LHCN-M2 (cell line): ENCODE measurements at places on chromosomes 5 and 9.

- peak; percentile 26 for DNase-seq
Measured at GRCh38 chr5:116271446-116272025, 186.7 kb downstream of the COMMD10 start.

- no peak for DNase-seq
Measured at GRCh38 chr9:133639613-133640012, 3.5 kb downstream of the DBH start.

DNA sequence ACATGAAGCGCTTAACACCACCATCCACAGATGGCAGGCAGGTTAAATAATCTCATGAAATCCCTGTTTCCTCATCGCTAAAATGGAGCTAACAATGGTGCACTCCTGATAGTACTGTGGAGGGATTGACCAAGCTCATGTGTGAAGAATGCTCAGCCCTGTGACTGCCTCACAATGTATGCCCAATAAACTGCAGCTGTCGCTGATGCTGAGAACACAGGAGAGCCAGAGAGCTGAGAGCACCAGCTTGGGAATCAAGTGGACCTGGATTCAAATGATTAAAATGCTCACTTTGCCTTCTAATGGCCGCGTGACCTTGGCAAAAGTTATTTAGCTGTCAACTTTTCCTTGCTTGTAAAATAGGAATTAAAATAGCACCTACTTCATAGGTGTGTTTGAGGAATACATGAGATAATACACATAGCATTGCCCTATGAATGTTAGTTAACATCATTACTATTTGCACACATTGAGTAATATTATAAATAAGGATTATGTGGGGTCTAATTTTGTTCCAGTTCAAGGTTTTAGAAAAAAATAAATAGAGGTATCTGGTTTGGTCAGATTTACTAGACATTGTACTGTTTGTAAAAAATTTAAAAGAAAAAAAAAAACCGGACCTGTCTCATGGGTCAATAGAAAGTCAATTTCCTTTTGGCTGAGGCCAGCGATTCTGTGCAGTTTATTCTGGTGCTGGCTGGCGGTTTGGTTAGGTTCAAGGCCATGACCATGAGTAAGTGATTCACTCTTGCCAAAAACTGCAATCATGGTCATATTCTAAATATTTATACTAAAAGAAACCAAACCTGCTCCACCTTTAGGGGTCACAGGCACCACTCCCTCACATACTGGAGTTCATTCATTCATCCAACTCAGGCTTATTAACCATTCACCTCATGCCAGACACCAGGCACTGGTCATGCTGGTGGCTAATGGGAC, 101.3 kb downstream of the SH3TC2 start:
- peak; percentile 68 for DNase-seq

DNA sequence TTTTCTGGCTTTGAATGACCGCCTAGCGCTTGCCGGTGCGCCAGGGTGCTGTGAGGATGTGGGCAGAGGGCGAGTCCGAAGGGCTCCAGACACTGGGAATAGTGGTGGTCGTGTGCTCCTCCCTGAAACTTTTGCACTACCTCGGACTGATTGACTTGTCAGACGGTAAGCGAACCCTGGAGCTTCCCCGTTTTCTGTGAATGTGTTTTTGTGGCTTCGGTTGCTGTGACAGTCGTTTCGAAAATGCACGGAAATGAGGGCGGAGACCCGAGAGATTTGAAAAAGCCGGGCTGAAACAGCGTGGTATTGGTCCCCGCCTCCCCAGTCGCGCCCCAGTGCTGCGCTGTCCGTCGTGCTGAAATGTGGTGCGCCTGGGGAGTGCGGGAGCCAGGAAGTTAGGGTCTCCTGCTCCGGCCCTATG, 102.5 kb upstream of the GABRP start:
- DNase-seq, result no peak

GRCh38 chr9:89592213-89592815, 12.5 kb upstream of the GADD45G start:
- DNase-seq, result no peak

DNA sequence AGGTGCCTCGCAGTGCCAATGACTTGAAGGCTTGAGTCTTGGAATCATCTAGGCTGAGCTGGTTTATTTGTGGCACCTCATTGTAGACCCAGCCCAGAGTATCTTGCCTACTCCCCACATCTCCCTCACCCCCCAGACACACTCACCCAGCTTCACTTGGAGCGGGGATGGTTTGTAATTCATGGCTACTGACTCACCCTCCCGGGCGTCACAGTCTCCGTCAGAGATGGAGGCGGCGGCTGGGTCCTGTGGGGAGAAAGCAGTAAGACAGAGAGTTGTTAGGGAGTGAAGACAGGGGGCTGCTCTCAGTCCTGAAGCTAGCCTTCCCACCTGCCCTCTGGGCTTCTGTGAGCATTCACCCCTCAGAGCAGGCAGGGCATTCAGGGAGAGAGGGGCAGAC, 29.0 kb upstream of the MYORG start:
- DNase-seq, result peak; percentile 6

- DNase-seq, result no peak
Measured at GRCh38 chr5:129306725-129307124, 153.4 kb upstream of the ADAMTS19 start.

DNA sequence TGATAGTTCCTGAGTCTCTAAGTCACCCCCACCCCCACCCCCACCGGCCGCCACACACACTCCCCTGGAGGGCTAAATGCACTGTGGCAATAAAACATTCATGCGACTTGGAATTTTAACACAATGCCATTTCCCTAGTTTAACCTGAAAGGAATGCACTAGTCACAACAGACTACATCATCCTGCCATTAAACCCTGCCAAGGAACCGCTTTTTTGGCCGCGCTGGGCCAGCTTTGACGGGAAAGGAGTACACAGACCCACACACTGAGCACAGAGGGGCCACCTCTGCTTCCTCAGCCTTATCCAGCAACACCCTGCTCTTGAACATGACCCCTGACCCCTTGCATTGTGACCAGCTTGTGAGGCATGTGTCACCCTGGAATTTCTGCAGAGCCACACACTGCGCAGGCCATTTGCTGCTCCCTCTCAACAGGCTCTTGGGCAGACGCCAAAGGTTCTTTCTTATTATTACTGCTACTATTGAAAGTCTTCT, 165.3 kb downstream of the BNC2 start:
- peak; percentile 97 for DNase-seq

DNA sequence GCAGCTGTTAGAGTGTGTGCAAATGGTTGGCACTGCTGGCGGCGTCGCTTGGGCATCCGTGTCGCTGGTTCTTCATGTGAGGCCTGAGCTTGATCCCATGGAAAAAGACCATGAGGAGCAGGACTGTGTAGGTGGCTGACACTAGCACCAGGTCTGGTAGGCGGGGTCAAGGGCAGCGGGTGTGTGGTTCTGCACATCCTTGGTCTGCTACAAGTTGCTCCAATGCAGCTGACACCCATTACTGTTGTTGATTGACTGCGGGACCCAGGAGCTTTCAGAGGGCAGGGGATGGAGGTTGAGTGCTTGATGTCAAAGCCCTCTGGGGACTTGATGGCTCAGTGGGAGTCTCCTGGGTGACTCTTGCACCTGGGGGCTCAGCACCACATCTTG, 29.0 kb upstream of the PITX1 start:
- no peak for DNase-seq

DNA sequence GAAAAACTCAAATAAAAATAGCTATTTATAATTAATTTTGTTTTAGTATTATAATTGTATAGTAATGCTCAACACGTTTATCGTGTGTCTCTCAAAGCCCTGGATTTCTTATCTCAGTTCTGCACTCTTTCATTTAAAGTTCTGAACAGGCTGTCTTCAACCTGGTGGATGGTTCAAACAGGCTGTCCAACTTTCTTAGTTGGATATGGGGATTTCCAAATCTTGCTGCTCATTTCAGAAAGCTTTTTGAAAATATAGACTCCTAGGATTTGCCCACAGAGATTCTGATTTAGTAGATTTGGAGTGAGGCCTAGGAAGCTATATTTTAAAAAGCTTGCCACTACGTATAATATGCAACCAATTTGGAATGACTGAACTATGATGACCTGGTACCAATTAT, 120.3 kb downstream of the GRIA1 start:
- DNase-seq, result no peak

GRCh38 chr5:101678481-101679193, 617.4 kb downstream of the SLCO4C1 start:
- DNase-seq, result peak; percentile 54

DNA sequence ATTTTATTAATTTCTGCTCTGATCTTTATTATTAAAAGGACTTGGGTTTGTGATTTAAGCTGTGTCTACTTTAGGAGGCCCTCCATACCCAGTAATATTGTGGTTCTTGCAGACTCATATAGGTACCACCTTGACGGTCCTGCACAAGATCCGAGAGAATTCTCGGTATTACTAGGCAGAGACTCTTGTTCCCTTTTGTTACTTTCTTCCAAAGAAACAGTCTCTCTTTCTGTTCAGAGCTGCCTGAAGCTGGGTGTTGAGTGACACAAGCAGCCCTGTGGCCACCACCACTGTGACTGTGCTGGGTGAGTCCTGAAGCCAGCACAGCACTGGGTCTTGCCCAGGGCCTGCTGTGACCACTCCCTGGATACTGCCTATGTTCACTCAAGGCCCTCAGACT, 666.6 kb downstream of the SEMA5A start:
- no peak for DNase-seq

DNA sequence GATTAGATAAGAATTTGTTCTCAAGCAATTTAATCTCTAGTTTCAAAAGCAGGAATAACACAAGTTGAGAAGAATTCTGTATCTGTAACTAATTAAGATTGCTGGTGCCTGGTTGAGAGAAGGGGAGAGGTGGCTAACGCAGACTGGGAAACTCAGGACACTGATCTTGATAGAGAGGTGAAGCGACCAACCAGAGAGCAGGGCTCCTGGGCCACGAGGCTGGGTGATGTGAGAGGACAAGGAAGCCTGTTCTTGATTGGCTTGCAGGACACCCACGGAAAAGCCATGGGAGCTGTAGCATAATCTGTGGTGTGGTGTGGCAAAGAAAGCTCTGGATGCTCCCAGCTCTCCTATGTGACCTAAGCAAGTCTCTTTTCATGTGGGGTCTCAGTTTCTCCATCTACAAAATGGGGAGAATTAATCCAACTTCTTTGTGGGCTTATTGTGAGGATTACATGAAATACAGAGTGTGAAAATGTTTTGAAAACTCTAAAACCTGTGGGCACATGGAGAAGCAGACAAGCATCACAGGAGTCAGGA, 594.1 kb upstream of the BRINP1 start:
- DNase-seq, result peak; percentile 50

DNA sequence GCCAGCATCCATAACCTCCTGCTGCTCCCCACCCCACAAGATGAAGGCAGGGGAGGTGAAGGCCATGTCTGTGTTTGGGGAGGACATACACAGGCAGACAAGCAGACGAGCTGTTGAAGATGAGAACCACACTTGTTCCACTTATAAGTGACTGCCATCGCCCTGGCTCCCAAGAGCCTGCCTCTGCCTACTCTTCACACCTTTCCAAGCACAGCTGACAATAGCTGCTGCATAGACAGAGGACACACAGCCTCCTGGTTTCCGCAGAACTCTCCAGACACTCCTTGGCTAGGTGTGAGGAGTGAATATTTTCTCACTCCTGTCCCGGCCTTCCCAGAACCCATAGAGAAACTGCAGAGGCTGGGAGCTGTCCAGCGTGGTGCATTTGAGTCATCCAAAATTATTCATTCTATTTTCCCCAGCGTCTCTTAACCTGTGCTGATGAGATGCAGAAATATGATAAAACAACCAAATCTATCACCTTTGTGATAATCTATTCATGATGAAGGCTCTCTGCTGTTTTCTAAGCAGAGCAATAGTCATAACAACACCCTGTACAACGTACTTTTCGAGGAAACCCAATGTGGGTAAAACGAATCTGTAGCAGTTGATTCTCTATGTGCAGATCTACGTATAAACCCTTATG, 24.7 kb downstream of the KLF9 start:
- DNase-seq, result peak; percentile 49

GRCh38 chr9:116322521-116322920, 168.9 kb downstream of the PAPPA start:
- DNase-seq, result no peak

DNA sequence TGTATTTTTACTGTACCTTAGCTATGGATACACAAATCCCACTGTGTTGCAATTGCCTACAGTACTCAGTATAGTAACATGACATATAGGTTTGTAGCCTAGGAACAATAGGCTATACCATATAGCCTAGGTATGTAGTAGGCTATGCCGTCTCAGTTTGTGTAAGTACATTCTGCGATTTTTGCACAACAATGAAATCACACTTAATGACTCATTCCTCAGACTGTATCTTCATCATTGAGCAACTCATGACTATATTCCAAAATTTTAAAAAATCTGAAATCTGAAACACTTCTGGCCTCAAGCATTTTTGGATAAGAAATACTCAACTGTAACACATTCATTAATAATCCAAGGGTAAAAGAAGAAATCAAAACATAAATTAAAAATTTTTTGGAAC, 666.8 kb upstream of the GRAMD2B start:
- no peak for DNase-seq

GRCh38 chr9:126511411-126511810, 102.3 kb upstream of the LMX1B start:
- DNase-seq, result no peak

GRCh38 chr5:99032234-99033013, 103.6 kb upstream of the CHD1 start:
- peak; percentile 78 for DNase-seq

- DNase-seq, result no peak
Measured at GRCh38 chr9:108363311-108363710, 492.5 kb downstream of the ACTL7B start.

- DNase-seq, result no peak
Measured at GRCh38 chr5:145242551-145242950, 592.6 kb downstream of the PRELID2 start.

DNA sequence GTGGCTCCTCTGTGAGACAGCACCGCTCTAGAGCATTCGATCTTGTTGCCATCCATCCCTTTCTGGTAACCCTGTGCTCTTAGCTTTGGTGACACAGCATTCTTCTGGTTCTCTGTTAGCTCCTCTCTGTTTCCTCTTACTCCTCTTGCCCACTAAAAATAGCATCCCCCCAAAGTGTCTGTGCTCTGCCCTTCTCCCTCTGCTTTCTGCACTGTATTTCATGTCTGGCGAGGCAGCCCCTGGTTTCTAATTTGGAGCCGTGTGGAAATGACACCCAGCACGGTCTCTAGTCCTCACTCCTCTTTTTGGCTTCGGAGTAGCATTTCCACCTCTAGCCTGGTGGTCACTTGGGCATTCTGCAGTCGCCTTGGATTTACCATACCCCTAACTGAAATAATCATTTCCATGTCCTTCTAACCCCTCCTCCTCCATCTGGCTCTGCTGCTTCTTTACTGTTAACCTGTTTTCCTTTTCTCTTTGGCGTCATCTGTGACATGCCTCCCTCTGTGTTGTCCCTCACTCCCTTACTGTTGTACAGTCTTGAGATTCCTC, 23.8 kb downstream of the NPR3 start:
- DNase-seq, result no peak

DNA sequence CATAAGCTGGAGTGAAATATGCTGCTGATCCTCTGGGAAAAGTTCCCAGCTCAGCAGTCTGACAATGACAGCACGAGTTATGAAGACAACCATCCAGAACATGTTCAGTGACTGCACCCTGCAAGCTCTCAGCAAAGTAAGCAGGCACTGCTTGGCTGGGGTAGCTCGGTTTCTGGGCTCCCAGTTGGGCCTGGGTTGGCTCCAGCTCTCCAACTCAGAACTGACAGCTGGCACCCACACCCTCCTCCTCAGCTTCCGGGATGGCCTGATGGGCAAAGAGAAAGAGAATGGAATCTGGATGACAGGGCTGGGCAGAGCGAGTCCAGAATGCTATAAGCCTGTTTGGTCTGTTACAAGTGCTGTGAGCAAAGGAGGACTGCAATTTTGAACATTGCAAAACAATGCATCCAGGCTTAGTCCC, 185.0 kb downstream of the CSNK1G3 start:
- DNase-seq, result peak; percentile 92

GRCh38 chr9:136304981-136305380, 1.1 kb upstream of the CCDC187 start:
- DNase-seq, result no peak

- DNase-seq, result no peak
Measured at GRCh38 chr9:34328500-34328986, 525 bp downstream of the KIF24 start.
